Neural progenitor cell (in vitro differentiated cells): ENCODE measurements at places on chromosomes 1 and 21.

- DNase-seq: no peak
Measured at GRCh38 chr1:113401067-113401466, 10.8 kb downstream of the MAGI3 start.

DNA sequence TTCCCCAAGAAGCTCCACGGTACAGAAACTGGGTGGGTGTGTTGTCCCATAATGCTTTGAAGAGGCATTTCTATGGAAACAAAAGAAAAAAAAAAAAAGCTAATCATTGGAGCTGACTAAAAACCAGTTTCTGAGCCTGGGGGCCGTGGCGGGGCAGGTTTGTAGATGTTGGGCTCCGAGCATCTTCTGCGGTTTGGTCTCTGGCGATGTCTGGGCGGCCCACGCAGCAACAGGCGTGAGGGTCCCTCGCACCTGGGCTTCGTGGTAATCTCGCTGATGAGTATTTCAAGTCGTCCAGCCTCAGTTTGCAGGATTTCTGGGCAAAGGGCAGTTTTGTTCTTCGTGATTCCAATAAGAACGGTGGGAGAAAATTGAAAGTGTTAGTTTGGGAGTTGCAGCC is 6.8 kb downstream of the TP73 start:
- DNase-seq: no peak

DNA sequence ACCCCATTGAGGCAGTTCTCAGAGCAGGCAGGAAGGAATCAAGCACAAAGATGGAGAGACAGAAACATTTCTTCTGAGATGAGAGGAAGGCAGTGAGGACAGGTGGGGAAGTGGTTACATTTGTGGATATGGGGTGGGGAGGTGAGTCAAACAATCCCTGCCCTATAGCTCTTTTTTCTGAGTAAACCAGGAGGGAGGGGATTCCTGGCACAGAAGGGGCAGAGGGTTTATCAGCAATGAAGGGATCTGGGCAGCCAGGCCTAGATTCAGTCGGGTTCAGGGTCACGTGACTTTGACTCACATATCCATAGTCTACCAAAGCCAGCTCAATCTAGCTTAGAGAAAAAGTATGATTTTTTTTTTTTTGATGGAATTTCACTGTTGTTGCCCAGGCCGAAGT is 15.7 kb upstream of the PHC2 start:
- no peak for DNase-seq

DNA sequence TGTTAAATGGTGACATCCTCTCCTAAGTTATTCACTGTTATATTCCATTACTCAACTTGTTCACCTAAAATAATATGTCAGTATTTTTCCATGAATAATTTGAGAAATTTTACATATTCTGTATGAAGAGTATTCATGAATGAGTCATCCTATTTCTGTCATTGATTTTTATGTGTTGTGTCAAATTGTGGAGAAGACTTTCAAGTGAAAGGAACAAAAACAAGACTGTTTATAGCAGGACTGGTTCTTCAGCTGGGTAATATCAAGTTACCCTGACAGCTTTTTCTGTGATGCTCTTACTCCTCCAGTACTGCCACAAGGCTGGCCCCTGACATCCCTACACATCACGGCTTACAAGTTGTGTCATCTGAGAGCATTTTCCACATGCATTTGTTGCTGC is 847.7 kb downstream of the NCAM2 start:
- no peak for DNase-seq

- DNase-seq: peak; percentile 57
Measured at GRCh38 chr1:60765204-60765603, 317.2 kb upstream of the NFIA start.

DNA sequence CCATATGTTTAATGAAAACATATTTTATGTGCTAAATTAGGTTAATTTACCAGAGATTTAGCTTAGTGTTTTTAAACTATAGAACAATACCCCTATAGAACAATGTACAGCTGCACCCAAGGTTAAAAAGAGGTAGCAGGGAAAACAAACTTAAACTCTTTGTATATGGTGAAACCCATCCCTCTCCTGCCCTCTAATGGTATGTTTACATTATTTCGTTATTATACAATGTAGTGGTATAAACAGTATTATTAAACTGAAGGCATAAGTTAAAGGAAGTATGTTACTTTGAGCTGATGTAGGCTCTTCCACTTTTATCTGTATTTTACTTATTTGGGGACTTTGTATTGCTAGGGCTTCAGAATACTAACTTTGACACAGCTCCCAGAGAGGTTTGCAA is 16.7 kb upstream of the ZYG11A start:
- DNase-seq: no peak

DNA sequence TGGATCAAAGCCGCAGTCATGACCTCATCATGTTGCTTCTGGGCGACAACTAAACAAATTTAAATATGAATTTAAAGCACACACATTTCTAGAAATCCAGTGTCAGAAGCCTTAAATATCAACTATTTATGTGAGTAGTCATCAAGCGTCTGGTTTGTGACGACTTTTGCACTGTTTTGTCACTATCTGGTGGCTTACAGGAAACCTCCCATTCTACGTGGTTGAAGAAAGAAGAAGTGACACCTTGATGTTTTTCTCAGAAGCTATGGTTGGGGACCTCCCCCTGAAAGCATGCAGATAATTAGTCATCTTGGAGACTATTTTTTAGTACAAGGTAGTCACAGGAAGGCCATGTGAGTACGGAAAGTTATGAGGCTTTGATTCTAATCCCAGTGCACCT is 58.5 kb downstream of the TENT5C start:
- DNase-seq: no peak

DNA sequence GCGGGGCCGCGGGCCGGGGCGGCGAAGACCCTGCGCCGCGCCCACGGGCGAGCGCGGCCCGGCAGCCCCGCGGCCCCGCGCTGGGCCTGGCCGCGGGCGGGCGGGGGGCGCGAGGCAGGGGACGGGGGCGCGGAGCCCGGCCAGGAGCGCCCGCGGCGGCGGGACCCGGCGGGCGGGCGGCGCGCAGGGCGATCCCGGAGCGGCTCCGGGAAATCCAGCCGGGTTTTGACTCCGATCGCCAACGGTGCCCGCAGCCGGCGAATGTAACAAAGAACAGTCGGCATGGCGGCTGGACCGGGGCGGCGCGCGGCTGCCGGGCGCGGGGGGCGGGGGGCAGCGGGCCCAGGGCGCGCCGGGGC is 334 bp downstream of the PRDM15 start:
- DNase-seq: peak; percentile 91

DNA sequence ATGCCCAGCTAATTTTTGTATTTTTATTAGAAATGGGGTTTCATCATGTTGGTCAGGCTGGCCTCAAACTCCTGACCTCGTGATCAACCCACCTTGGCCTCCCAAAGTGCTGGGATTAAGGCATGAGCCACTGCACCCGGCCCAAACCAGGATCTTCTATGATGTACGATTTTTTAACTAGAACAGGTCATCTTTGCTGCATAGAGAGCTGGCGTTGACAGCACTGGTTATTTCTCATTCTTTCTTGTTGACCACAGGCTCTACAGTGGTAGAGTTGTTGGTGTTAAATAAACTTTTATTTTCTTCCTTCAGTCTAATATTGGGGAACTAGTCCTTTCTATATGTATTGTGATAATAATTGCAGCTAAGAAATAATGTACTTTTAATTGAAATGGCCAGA is 3.8 kb upstream of the MAB21L3 start:
- DNase-seq: no peak

DNA sequence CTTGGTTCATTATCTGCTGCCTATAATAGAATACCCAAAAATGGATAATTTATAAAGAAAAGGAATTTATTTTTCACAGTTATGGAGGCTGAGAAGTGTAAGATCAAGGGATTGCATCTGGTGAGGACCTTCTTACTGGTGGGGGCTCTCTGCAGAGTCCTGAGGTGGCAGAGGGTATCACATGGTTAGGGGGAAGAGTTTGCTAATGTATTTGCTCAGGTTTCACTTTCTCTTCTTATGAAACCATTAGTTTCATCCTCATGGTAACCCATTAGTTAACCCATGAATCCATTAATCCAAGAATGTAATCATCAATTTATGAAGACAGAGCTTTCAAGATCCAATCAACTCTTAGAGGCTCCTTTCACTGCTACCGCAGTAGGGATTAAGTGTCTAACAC is 120.6 kb downstream of the DNM3 start:
- no peak for DNase-seq

DNA sequence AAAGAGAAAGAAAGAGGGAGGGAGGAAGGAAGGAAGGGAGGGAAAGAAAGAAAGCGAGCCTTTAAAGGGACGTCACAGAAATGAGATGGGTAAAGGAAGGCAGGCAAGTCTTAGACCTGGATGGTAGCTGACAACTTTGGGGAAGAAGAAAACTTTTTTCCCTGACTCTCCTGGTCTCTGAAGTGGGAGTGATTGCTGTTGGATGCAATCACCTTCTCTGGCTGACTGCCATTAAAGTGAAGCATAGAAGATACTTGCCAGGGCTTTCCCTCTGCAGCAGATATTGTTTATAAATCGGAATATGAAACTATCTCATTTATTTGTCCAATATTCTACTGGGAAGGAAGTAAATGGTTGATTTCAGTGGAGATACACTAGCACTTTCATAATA is 27.0 kb downstream of the VCAM1 start:
- DNase-seq: no peak

DNA sequence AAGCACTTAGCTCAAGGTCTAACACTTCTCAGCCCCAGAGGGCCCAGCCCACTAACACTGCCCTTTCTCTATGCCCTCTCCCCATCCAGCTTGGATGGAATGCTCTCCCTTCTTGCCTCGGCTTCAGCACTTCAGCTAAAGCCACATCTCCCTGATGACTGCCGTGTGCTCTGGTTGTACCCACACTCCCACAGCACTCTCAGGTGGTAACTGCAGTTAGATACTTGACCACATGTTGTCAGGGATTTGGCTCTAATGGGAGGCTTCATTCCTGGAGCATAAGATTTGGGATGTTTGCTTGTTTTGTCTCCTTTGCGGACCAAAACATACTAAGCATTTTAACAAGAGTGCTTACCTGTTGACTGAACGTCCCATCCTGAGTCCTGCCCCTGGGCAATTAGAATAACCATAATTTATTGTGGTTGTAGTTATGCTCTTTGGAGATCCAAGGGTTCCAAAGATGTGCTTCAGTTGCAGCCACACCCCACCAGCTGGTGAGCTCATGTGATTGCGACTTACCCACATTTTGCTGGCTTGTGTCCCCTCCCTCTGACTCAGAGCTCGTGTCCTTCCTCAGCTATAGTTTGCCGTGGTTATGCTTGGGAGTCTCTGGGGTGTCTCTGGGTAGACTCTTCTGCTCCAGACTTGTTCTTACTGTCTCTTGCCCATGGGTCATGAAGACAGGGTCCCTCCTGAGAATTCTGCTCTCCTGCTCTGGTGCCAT is 7.7 kb upstream of the SLC26A9 start:
- no peak for DNase-seq

- DNase-seq: peak; percentile 28
Measured at GRCh38 chr1:21865943-21866706, 54.1 kb downstream of the LDLRAD2 start.
